T-helper 1 cell treated with Interleukin-12 subunit alpha and Interleukin-12 subunit beta and Interleukin-4 antibody, amounts not matched to agents 30 ng/mL and 1 ng/mL, for 36 hours (primary cell): ENCODE measurements at places on chromosomes 7 and 10. TPM values are rescaled to one million over a fixed set of nuclear protein-coding genes. Genes with fewer than 3 reads are reported as not detected.

The TRIM74 gene
- 2.6 and 3.3 TPM in 2 replicates for total RNA-seq

The COL26A1 gene
- not detected in 2 replicates for total RNA-seq

The SRRM3 gene
- 0.29 TPM in 1 of 2 replicates, not detected in the other for total RNA-seq

The CPXM2 gene
- not detected in 2 replicates for total RNA-seq

The NODAL gene
- total RNA-seq = not detected in 2 replicates

The SAP25 gene
- total RNA-seq = 20.9 and 23.8 TPM in 2 replicates

The DENND2A gene
- total RNA-seq = not detected in 2 replicates

The LRRN3 gene
- total RNA-seq = 127 and 129 TPM in 2 replicates

The ASZ1 gene
- total RNA-seq = not detected in 2 replicates

The BICC1 gene
- not detected in 2 replicates for total RNA-seq

The LIPN gene
- total RNA-seq = not detected in 2 replicates

The SSC4D gene
- 0.17 and 0.44 TPM in 2 replicates for total RNA-seq
